C1 segment of cervical spinal cord (tissue), 14 donors: ENCODE measurements at places on chromosomes 6 and 20.

- DNase-seq: no peak
These were observed 34.0 kb upstream of the HLA-A start for GRCh38 chr6:29908341-29908662.

DNA sequence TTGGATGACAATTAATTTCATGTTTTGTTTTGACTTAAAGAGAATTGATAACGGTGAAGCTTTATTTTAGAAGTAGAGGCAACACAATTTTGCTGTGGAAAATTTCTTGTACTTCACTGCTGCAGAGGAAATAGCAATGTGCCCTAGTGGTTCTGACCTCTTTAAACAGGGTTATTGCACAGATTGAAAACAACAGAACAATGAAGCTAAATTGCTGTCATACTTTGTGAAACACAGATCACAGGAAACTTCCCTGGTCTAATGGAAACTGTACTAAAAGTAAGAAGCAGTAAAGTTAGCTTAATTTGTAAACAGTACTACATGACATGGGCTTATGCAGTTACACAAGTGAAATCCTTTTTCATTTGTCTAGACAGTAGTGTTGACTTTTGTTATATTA lies 31.3 kb downstream of the OR2A4 start:
- no peak for DNase-seq

- no peak for DNase-seq
These were observed 63.3 kb downstream of the STK35 start for GRCh38 chr20:2164966-2165365.

DNA sequence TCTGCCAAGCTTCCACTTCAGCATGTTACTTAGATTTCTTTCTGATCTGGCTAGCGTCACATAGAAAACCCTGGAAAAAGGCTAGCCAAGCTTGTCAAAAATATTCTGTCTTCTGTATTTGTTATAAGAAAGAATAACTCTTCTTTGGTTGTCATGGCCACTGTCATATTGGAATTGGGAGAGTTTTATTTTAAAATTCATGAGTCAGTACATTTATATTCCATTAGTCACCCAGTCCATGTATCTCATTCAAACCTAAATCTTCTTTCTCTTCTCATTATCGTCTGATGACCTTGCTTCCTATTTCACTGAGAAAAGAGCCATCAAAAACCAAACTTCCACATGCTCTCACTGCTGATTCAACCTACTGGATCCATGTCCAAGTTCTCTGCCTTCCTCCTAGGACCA lies 65.7 kb downstream of the EPM2A start:
- DNase-seq: no peak

DNA sequence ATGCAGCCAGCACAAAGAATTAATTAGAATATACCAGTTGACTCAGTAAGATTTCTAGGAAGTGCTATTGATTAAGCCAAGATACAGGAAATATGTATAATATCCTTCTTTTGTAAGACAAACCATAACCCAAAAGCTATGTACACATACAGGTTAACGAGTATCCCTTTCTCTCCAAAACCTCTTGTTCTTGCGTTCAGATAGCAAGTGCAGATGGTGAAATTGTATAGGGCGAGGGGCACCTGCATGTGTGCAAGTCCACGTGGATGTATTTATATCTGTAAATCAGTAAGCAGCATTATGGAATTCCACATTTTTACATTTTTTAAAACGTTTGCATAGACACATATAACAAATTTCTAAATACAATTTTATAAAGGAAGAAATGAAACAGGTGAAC lies 228.6 kb downstream of the TBXT start:
- DNase-seq: no peak

DNA sequence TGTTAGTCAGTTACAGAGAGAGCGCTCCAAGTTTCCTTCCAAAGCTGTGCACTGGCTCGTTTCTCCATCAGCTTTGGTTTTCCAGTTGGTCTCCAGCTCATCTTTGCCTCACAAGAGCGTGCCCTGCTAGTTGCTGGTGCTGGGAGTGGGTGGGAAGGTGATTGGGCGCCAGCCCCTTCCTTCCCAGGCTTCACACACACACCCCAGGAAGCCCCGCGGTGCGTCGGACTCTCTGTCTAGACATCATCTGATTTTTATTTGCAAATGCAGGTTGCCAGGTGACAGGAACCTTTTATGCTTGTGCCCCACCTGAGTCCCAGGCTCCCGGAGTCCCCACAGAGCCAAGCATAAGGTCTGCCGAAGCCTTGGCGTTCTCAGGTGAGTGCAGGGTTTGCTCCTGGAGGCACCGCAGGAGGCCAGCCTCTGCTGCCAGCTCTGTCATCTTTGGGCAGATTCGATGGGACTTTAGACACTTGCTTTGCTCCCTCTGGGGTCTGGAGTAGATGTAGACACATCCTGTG lies 7.1 kb downstream of the IRF4 start:
- DNase-seq: no peak

- no peak for DNase-seq
These were observed 580.7 kb downstream of the RFPL4B start for GRCh38 chr6:112927641-112928320.

- no peak for DNase-seq
These were observed 121.0 kb upstream of the RNF24 start for GRCh38 chr20:4136078-4136966.

DNA sequence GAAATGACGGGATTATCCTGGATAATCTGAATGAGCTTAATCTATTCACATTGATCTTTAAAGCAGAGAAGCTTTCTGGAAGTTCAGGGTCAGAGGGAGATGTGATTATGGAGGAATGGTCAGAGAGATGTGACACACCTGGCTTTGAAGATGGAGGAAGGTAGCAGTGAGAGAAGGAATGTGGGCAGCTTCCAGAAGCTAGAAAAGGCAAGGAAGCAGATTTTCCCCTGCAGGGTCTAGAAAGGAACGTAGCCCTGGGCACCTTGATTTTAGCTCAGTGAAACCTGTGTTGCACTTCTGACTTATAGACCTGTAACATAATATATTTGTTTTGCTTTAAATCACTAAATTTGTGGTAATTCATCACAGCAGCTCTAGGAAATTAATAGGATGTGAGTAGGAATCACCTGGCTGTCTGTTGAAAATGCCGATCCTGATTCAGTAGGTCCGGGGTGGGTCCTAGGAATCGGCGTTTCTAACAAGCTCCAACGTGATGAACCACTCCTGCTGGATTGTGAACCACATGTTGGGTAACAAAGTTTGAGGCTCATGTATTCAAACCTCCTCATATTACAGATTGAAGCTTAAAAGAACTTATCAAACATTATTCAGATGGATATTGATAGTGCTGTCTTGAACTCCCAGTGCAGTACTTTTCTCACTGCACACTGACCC lies 157.0 kb downstream of the GJA1 start:
- no peak for DNase-seq

DNA sequence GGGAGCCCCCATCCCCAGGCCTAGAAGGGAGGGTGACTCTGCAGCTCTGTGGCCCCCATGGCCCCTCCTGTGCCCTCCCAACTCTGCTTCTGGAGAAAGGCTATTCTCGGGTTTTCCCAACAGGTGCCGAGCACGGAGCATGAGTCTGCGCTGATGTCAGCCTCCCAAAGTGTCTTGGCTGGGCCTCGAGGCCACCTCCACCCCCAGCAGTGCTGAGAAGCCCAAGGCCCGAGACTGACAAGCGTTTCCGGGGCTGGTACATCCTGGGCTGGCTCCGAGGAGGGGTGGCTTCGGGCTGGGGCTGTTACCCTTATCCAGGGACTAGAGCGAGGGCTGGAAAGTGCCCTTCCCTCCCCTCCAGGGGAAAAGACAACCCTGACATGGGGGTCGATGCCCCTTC lies 60.2 kb upstream of the GATA5 start:
- DNase-seq: no peak

GRCh38 chr6:18748314-18748713 lies 361.2 kb downstream of the RNF144B start:
- no peak for DNase-seq

DNA sequence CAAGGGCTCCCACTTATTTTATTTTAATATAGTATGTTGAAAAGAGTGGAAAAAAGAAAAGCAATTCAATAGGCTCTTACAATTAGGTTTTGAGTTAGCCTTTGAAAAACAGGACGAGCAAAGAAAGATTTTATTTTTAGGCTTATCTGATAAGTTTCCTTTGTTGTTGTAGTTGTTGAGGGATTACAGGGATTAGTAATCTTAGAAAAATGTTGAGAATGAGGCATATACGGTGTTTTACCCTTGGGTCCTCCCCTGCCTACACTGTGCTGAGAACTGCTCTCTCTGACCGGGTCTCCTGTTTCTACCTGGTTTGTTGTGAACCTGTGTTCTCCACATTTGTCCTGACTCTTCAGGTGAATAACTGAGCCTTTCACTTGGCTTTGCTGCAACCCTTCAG lies 16.7 kb downstream of the TRAPPC3L start:
- no peak for DNase-seq

- DNase-seq: no peak
These were observed 488.3 kb downstream of the CDKAL1 start for GRCh38 chr6:21022343-21023107.

DNA sequence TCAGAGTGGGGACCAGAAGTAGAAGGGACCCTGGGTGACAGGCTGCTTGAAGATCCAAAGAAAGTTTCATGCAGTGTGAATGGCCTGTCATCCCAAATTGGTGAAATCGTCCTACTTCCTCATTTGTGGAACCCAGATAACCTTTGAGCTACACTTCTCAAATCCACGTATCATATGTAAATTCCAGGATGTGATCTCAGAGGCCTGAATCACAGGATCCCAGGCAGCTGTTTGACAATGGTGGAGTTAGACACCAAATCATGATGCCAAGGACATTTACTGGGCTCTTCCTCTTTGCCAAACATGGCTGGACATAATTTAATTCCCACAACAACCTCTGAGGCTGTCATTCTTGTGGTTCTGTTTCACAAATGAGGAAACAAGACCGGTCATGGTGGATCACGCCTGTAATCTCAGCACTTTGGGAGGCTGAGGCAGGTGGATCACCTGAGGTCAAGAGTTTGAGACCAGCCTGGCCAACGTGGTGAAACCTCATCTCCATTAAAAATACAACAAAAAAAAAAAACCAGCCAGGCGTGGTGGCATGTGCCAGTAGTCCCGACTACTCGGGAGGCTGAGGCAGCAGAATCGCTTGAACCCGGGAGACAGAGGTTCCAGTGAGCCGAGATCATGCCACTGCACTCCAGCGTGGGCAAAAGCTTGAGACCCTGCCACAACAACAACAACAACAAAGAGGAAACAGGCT lies 39.9 kb upstream of the TTPAL start:
- DNase-seq: no peak

DNA sequence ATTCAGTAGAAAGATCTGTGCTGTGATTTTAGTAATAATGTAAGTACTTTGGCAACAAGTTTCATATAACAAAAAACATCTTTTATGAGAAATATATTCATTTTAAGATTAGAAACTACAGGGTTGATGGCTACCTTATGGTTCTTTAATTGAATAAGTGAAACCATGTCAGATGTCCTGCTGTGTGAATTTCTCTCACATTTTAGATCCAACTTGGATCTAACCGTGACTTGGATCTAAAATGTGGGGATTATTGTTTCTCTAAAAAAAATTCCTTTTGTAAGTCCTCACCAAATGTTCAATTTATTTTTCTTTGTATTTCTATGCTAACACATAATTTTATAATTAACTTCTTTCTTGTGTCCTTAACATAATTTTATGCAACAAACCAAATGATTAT lies 30.4 kb downstream of the ZC2HC1B start:
- no peak for DNase-seq

- DNase-seq: no peak
These were observed 388.8 kb downstream of the THBS2 start for GRCh38 chr6:168864541-168865460.

GRCh38 chr20:661474-662270 lies 8.7 kb upstream of the SRXN1 start:
- no peak for DNase-seq

- DNase-seq: no peak
These were observed 22.6 kb upstream of the BTN3A2 start for GRCh38 chr6:26342106-26343004.

DNA sequence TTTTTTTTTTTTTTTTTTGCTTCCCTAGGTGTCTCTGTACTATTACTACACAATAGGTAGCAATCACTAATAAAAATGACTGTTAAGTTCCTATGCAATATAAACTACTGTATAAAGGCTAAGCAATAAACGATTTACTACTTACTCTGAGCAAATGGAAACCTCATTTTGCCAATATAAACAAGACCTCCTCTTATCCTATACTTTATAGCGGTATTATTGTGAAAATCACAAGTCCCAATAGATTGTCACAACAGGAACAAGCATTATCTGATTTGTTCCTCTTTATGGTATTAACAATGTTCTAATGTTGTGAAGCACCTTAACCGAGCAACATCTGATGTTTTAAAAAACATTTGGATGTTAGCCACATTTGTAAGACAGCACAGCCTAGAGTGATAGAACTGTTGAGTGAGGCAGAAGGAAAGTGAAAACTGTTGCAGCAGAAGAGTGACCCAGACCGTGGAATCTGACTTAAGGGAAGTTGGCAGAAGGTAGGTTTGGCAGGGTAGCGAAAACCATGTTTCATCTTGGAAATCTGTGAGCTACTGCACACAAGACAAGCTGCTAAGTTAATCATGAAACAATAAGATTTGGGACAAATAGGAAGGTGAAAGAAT lies 94.2 kb downstream of the MYLK4 start:
- no peak for DNase-seq

DNA sequence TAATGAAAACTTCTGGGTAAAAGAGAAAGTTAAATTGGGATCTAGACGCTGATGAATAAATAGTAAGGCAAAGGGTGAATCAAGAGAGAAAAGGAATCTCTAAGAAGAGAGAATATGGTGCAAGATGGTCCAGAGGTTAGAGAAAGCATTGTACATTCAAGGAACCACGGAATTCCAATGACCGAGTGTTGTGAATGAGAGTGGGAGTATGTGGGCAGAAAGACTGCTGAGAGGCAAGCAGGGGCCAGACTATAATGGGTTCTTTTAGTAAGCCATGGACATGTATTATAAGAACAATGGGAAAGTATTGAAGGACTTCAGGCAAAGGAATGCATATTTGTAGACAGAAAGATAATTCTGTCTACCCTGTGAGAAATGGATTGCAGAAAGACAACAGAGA lies 45.2 kb downstream of the SPTLC3 start:
- no peak for DNase-seq
